ENCODE measurements at places on chromosomes 5 and 9.

DNA sequence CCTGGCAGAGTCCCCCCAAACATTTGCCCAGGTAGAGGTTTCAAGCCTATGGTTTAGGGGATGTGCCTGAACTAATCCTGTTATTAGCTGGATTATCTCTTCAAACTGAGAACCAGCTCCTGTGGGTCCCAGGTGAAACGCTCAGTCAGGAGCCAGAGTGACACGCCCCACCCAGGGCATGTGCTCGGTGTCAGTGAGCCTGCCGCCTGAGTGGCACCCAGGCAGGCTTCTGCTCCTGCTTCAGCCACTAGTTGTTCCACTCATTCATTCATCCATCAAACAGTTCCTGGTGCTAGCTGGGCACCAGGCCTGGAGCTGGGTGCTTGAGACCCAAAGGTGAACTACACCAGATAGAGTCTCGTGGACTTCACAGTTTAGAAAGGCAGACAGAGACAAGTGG lies 129.4 kb upstream of the PITX1 start:
- no peak for DNase-seq

- peak; percentile 87 for DNase-seq
Measured at GRCh38 chr5:34486160-34486848, 169.8 kb upstream of the RAI14 start.

- no peak for DNase-seq
Measured at GRCh38 chr5:132485641-132486317, 4.8 kb downstream of the IRF1 start.

DNA sequence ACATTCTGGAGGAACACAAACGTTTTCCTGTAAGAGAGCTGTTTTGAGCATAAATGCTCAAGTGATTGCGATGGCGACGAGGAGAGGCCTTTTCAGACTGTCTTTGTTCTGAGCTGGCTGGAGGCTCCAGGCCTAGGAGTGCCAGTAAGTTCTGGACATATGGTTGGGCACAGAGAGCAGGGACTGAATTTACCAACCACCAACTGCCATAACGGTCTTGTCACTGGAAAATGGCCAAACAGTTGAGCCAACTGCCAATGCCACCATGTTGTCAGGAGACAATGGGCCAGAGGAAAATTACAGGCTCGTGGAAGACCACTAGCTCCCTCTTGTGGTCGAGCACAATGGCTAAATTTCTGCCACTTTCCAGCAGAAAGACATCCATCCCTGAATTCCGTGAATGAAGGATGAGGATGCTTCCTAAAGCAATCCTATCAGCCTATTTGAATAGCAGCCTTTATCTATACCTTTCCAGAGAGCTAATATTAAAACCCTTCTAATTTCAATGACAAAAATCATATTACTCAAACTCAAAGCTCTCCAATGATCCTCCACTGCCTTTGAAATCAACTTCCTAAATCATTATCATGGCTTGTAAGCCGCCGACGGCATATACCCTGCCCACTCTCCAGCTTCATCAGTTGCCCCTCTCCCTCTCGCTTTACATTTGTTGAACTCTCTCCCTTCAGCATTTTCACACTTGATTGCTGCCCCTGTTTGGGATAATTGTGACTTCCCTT lies 66.9 kb upstream of the GLIS3 start:
- peak; percentile 56 for DNase-seq

DNA sequence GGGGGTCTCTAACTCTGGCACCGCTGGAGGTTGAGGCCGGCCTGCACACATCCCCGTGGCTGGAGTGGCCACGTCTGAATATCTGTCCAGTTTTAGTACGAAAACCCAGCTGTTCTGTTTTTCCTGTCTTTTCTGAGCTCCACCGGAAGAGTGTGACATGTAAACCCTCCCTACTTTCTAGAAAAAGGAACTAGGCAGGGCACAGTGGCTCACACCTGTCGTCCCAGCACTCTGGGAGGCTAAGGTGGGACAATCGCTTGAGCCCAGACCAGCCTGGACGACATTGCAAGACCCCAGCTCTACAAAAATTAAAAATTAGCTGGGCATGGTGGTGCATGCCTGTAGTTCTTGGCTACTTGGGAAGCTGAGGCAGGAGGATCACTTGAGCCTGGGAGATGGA lies 8.2 kb upstream of the PHYKPL start:
- DNase-seq: no peak

DNA sequence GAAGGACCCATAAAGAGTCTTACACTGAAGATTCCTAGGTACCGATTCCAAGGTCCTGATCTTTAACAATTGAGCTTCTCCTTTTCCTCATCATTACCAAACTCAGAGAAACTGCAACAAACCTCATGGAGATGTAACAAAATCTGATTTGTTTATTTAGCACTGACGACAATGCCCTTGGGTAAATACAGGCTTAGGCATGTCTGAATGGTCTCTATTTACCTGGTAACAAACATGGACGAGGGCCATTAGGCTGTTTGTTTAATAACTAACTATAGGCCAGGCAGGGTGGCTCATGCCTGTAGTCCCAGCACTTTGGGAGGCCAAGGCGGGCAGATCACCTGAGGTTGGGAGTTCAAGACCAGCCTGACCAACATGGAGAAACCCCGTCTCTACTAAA lies 333.3 kb downstream of the AGTPBP1 start:
- no peak for DNase-seq

DNA sequence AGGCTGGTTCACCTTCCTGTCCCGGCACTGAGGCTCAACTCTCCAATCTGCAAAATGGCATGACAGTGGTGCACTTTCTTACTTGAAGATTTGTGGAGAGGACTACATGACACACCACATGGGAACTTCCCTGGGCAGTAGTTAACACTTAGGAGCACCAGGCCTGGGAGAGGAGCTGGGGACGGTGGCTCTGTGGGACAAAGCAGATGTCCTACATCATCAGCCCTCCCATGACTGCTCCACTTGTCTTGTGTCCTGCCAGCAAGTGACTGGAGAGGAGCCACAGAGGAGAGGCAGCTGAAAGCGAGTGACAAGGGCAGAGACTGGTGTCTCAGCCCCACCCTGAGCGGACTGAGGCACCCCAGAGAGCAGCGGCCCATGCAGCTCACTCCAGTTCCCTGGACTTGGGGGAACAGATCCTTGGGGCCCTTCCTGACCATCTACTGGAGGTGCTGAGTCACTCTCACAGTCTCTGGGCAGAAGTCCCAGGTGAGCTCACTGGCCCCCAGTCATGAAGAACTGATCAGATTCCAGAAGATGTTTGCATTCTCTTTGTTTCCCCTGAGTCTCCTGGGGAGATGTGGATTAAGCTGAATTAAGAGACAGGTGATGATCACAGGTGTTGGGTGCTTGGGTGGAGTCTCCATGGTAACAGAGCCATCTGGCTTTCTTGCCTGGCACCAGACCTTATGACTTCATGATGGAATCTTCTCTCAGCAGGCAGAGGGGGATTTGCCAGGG lies 13.2 kb upstream of the SLC25A48 start:
- DNase-seq: no peak

DNA sequence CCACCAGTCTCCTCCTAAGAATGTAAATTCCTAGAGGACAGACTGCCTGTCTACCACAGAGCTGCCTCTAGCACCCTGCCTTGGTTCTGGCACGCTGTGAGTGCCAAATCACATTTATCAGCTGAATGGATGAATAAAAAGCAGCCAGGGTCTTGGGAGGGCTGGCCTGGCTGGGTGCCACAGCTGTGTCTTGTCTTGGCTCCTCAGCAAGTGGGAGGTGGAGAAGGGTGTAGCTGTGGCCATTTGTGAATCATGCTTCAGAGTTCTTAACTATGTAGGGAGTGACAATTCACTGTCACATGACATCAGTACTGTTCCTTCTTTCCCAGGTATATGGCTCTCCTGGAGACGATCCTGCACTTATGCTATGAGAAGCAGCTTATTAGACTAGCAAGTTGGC lies 70.6 kb downstream of the DCP2 start:
- peak; percentile 35 for DNase-seq

Measured in HCEC 1CT (cell line).